ENCODE measurements at places on chromosomes 1 and 21. TPM values are rescaled to one million over a fixed set of nuclear protein-coding genes. Genes with fewer than 3 reads are reported as not detected.
A peak's percentile ranks its signal among the peaks of the same experiment; 100 is the strongest.

The PIK3R3 gene
- total RNA-seq = 0.38 TPM

The TESK2 gene
- total RNA-seq = 3.4 TPM

The FASLG gene
- 0.80 TPM for total RNA-seq

GRCh38 chr1:117562581-117563491 lies 43.0 kb upstream of the TENT5C start:
- H3K27me3 ChIP-seq = no peaks in the 10 kb centered on the region
- no peak for DNase-seq
- no peak overlapping the region for H3K4me3 ChIP-seq
- H3K36me3 ChIP-seq = no peaks in the 10 kb centered on the region
- no peaks in the 10 kb centered on the region for H3K4me1 ChIP-seq
- no peak overlapping the region for H3K27ac ChIP-seq

GRCh38 chr1:82018319-82018718 lies 217.6 kb downstream of the ADGRL2 start:
- H3K4me3 ChIP-seq = no peak overlapping the region
- DNase-seq = no peak
- no peak overlapping the region for H3K27ac ChIP-seq
- no peaks in the 10 kb centered on the region for H3K36me3 ChIP-seq
- H3K27me3 ChIP-seq = no peaks in the 10 kb centered on the region

DNA sequence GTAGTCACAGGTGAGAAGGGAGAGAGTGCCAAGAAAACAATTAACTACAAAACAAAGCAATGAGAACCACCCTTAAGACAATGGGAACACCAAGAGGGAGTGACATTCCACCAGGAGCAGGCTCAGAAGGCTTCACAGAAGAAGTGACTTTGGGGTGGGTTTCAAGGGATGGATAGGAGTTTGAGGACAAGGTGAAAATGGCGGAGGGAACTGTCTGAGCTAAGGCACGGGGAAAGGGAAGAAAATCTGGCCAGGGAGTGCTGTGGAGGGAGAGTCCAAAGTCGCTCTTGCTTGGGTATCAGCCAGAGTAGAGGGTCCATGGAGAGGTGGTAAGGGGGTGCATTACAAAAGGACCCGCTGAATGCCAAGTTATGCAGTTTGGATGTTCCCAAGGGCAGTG lies 87.3 kb downstream of the CAMK2N1 start:
- no peaks in the 10 kb centered on the region for H3K36me3 ChIP-seq
- no peak overlapping the region for H3K27ac ChIP-seq
- no peaks in the 10 kb centered on the region for H3K4me1 ChIP-seq
- no peak overlapping the region for H3K4me3 ChIP-seq
- H3K27me3 ChIP-seq = peaks cover 46% of the 10 kb centered on the region

GRCh38 chr1:150321826-150322166 lies 463 bp downstream of the PRPF3 start:
- peaks cover 23% of the 10 kb centered on the region for H3K36me3 ChIP-seq
- peak overlapping the region; percentile 78 for H3K4me3 ChIP-seq
- H3K27ac ChIP-seq = peak overlapping the region; percentile 83
- peaks cover 34% of the 10 kb centered on the region for H3K4me1 ChIP-seq
- DNase-seq = no peak

DNA sequence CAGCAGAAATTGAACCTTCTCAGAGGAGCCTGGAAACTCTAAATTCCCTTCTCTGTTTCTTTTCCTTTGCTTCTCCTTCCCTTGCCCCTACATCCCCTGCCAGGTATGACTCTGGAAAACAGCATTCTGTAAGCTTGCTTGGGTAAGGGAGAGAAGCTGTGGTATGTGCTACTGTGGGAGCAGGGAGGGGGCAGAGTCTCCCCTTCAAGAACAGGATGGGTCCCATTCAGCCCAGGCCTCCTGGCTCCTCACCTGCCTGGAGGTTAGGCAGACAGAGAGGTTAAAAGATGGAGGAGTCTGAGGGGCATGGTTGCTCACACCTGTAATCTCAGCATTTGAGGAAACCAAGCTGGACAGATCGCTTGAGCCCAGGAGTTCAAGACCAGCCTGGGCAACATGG lies 40.6 kb upstream of the UBE2U start:
- H3K27ac ChIP-seq = no peak overlapping the region
- no peak overlapping the region for H3K4me3 ChIP-seq
- DNase-seq = no peak
- H3K4me1 ChIP-seq = no peaks in the 10 kb centered on the region

DNA sequence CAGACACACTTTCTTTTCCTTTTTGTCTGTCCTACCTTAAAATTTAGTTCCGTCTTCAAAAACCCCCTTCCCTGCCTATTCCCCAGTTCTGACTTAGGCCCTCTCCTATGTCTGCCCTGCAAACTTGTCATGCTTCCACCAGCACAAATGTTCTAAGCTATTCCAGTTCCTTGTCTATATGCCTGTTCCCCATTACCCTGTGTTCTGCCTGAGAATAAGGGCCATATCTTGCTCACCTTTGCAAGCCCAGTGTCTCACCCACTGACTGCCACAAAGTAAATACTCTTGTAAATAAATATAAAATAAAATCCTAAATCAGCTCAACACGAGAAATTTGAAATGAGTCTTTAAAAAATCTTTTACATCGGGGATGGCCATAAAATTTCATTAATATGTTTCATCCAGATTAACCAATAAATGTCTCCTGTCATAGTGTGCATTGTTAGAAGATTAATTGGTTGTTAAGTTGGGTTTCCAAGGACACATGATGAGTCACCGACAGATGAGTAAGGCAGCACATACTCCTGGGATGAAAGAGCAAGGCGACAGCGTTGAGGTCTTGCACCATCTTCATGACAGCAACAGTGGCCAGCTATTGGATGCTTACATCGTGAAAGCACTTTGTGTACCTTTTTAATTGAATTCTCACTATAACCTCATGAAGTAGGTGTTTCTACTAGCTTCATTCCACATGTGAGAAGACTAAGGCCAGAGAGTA lies 92.6 kb upstream of the NGF start:
- DNase-seq = no peak
- H3K4me1 ChIP-seq = no peaks in the 10 kb centered on the region
- H3K36me3 ChIP-seq = no peaks in the 10 kb centered on the region
- no peak overlapping the region for H3K4me3 ChIP-seq
- peaks cover 3% of the 10 kb centered on the region for H3K27me3 ChIP-seq

- DNase-seq = no peak
- no peak overlapping the region for H3K4me3 ChIP-seq
- no peaks in the 10 kb centered on the region for H3K27me3 ChIP-seq
- H3K36me3 ChIP-seq = no peaks in the 10 kb centered on the region
Observed at GRCh38 chr21:37269481-37269880, 2.3 kb upstream of the VPS26C start.

All from CD4-positive, alpha-beta T cell (primary cell).